Stimulated activated CD4-positive, alpha-beta T cell treated with anti-CD3 and anti-CD28 coated beads, Interleukin-4, amount 100 ng/mL, for 48 hours (primary cell): ENCODE measurements at places on chromosomes 2 and 18.

GRCh38 chr2:64211276-64211921, 67.2 kb upstream of the PELI1 start:
- no peak for DNase-seq

DNA sequence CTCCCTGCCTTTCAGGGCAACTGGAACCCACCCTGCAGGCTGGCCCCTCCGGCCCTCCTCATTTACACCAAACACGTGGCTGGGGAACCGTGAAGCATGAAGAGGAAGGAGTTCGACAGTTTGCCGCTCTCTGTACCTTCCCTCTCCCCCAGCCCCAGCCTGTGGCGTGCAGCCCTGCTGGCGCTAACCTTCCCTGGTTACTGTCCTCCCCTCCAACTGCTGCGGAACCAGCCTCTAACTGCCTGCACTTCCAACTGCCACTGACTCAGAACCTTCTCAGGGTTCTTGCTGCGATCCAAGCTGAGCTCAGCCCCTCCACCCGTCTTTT, 19.2 kb upstream of the GNAL start:
- no peak for DNase-seq

GRCh38 chr2:30346471-30347169, 100.4 kb upstream of the LCLAT1 start:
- no peak for DNase-seq

GRCh38 chr2:117470311-117471095, 344.0 kb upstream of the DDX18 start:
- peak; percentile 4 for DNase-seq

GRCh38 chr2:96152304-96153161, 7.3 kb upstream of the DUSP2 start:
- no peak for DNase-seq
